ENCODE measurements at places on chromosomes 2 and 18.

- DNase-seq, result no peak
These were observed at the start of gene NOL4 for GRCh38 chr18:34224423-34225217. Gene NOL4 (minus strand): TSS chr18:34224913. CDS start chr18:34223253, 1,660 bp downstream.

- DNase-seq, result no peak
These were observed 61.4 kb upstream of the RNF152 start for GRCh38 chr18:61954096-61954746.

GRCh38 chr2:169776252-169776761 lies 22.4 kb upstream of the SSB start:
- DNase-seq, result no peak

GRCh38 chr2:127427376-127428056 lies 9.3 kb downstream of the PROC start:
- DNase-seq, result no peak

DNA sequence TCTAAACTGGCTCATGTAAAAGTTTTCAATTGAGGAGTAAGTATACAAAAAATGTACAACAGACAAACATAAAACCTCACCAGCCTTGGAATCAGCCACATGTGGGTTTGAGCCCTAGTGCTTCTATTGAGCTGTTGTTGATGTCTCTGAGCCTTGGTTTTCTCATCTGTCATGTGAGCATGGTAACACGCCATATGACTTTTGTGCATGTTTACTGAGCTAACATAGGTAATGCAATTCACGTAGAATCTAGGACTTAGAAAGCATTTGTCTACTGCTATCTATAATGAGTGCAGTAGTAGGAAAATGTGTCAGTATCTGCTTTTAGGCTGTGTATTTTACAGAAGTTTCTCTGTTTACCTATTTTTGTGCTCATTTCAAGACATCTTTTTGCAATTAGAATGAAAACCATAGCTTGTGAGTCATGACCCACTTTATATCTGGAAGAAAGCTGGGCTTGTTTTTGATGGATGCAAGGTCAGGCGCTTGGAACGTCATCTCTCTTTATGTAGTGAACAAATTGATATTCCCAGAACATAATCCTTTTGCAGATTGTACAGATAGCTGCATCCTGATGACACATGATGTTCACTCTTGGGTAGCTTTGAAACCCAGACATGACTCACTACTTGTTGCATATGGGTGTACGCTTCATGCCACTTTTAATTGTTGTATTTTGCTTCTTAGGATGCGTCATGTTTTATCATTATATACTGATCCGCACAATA lies 94.3 kb downstream of the RNF144A start:
- no peak for DNase-seq

- no peak for DNase-seq
These were observed 72.0 kb downstream of the SPRED2 start for GRCh38 chr2:65360441-65360840.

DNA sequence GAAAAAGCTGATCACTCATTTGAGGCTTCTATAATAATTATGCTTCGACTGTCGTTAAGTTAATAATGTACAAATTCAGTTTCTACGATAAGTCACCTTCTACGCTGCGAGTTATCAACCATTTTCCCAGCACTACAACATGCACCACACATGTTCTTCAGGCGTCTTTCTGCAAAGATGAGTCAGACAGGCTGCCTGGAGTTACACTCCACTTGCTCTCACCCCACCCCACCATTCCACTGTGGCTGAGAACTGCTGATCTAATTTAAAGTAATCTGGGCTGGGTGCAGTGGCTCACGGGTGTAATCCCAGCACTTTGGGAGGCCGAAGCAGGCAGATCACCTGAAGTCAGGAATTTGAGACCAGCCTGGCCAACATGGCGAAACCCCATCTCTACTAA lies 218.6 kb downstream of the DYM start:
- no peak for DNase-seq

DNA sequence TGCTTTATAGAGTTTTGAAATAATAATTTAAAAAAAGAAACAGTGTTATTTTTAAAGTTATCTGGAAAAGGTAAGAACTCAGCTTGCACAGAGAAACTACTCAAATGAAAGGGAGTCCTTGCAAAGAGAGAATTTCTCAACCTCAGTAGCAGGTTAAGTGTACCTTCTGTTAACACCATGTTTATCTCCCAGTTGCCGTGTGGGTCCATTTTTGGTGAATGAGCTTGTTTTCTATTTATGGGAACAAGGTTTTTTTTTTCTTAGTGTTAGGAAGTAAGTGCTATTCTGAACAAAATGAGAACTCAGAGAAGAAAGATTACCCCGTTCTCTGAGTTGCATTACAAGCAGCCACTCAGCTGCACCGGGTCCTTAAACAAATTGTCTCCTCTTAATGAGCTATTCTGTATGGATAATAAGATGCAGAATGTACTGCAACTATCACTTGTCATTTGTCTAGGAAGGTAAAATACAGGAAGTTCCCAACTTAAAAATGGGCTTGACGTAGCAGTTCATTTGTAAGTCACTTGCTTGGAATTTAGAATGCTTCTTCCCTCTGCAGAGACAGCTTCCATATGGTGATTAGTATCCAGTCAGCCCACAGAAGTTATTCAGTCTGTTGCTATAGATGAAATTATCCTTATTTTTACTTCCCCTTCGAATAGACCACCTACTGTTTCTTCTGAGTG lies 74.9 kb downstream of the LTBP1 start:
- no peak for DNase-seq

DNA sequence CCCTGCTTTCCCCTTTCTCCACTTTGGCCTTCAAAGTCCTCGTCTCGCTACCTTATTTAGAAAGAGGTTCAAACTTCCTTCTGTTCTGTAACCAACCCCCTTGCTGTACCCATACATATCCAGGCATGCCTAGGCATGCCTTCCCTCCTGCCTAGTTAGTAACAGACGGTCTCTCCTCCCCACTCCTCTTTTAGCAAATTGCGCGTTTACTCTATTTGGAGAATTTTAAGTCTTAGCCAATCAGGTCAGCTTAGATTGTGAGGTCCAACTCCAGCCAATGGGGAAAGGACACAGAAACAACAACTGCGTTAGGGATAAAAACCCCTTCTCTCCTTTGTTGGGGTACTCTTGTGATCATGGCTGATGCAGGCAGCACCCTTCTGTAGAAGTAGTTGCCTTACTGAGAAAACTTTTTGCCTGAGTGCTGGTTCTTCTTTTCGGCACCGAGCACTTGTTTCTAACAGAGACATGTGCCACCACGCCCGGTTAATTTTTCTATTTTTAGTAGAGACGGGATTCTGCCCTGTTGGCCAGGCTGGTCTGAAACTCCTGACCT lies 85.9 kb upstream of the FOXI3 start:
- no peak for DNase-seq

DNA sequence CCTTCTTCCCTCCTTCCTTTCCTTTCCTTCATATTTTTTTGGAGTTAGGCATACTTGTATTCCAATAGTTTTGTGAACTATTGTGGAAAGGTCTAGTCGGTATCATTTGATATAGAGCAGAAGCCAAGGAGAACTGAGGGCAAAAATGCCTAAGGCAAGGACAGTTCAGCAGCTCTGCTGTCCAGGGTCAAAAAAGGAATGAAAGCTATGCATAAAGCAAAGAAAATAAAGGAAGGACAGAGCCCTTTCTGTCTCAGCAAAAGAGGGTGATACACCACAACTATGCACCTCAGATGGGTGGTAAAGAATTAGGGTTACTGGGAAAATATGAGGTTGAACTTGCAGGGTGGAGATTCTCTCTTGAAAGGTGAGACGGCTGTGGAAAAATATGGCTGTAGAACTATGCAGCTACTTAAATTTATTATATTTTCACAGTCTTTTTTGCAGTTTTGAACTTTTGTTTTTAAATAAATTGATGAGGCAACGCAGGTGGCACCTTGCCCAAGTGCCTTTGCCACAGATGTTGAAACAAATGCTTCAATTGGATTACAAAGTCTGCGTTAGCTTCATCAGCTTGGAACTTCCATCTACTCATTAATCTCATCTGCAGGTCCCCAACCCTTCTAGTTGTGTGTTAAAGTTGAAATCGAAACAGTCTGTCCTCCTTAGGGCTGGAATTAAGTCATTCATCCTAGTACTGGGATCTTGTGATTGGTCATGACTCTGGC lies 20.8 kb downstream of the LHCGR start:
- no peak for DNase-seq

DNA sequence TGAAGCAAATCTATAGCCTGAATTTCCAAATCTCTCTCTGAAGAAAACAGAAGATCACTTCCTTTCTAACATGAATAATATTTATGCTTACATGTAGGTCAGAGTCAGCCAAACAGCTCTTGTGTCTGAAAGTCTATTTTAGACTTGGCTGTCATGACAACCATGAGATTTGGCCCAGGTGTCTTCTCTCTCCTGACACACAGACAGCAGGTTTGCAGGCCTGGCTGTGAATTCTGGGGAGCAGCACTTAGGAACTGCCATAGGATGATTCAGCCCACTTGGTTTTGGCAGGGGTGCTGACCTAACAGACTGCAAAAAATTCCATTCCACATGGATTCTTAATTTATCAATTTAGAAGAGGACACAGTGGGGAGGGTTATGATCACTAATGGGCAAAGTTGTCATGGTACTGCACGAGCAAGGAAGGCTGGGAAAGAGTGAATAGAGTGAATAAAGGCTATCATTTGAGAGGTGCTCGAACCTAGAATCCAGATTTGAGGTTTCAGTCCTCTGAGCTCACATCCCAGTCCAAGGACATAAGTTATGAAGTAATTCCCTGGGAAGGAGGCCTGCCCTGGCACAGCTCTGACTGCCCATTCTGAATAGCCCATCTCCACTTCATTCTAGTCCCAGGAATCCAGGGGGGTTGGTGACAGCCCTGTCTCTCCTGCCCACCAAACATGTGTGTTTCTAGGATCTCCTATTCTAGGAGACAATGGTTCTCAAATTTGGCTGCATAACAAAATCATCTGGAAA lies 453.9 kb upstream of the TRIB2 start:
- DNase-seq, result no peak

GRCh38 chr2:239293775-239294430 lies 106.9 kb downstream of the HDAC4 start:
- DNase-seq, result peak; percentile 45

DNA sequence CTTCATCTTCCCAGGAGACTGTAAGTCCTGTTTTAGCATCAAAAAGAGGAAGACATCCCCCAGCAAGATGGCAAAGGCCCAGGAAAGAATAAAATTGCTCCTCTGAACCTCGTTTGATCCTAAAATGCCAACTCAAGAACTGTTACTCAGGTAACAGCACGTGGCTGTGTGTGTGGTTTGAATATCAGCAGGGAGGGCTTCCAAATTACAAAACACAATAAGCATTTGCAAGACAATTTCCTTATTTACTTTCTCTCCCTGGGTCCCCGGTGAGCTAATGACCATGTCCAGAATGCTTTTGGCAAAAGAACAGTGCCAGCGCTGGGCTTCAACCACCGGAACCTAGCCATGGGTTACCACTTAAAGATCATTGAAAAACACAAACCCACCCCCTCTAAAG lies 163.6 kb downstream of the C1D start:
- DNase-seq, result no peak

- DNase-seq, result no peak
These were observed 19.1 kb downstream of the MSTN start for GRCh38 chr2:190043441-190043840.

DNA sequence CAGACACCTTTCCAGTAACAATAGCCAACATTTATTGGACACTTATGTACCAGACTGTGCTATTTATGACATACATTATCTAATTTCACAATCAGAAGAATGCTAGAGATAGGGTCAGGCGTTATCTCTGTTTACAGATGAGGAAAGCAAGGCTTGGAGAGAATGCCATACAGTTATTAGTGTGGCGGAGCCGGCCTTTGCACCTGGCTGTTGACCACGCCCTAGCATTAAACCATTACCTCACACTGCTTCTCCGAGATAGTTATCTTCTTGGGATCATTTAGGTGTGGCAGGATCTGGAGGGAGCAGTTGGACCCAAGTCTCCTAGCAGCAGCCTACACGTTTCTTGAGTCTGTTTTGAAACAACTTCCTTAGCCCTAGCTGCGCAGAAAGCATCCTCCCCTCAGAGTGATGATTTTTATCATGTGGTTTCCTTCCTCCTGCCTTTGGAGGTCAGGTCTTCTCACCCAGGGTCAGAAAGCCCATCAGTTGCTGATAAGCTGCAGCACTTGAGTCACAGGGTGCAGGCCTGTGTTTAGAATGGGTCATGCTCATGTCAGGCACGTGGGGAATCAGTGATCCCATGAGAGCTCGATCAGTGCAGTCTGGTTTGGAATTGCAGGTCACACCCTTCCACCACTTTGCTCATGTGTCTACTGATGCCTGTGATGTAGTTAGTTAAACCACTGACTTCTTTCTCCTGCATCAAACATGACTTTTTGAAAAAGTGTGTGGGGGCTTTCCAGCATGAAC lies 118.2 kb downstream of the SPTBN1 start:
- no peak for DNase-seq

GRCh38 chr2:96801786-96802595 lies 14.1 kb upstream of the CNNM3 start:
- peak; percentile 17 for DNase-seq

GRCh38 chr2:37631698-37632097 lies 39.7 kb downstream of the CDC42EP3 start:
- no peak for DNase-seq

DNA sequence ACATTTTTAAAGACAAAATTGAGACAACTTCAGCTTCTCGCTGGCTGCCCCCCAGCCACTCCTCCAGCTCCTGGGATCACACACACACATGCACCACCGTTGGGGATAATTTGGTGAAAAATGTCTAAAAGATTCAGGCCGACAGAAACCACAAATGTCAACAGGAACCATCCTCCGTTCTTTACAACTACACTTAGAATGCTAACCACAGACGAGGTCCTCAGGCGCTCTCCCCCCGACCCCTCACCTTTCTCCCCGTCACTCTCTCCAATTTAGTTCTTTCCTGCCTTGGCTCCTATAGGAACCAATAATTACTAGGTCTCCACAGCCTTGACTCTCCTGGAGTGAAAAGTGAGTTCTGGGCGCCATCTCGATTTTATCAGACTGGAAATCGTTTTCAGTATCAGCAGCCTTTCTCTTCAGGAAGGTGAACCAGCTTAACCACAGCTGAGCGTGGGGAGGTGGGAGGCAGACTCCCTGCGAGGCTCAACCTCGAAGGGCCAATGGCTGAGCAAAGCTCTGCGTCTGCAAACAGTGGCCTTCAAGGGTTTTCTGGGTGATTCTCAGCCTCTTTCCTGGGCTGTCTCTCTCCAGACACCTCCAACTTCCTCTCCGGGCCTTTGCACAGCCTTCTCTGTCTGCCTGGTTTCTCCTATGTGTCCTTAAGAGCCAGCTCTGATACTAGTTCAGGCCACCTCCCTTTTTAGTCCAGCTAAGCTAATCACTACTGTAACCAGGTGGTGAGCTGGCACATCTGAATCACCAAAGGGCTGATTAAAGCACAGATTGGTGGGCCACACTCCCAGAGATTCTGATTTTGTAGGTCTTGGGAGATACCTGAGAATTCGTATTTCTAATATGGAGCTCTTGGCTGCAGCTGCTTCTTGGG lies 115.7 kb upstream of the COPS8 start:
- no peak for DNase-seq

- no peak for DNase-seq
These were observed 32.6 kb upstream of the CCBE1 start for GRCh38 chr18:59729781-59730180.

GRCh38 chr2:157899125-157899839 lies 23.2 kb upstream of the ACVR1 start:
- DNase-seq, result no peak

- no peak for DNase-seq
These were observed 504.5 kb downstream of the IRS1 start for GRCh38 chr2:226295123-226295522.

Data from stimulated activated CD4-positive, alpha-beta T cell treated with anti-CD3 and anti-CD28 coated beads, Interleukin-1b, Interleukin-23, amount 100 ng/mL, for 24 hours (primary cell).